ENCODE measurements at places on chromosomes 5 and 9.

DNA sequence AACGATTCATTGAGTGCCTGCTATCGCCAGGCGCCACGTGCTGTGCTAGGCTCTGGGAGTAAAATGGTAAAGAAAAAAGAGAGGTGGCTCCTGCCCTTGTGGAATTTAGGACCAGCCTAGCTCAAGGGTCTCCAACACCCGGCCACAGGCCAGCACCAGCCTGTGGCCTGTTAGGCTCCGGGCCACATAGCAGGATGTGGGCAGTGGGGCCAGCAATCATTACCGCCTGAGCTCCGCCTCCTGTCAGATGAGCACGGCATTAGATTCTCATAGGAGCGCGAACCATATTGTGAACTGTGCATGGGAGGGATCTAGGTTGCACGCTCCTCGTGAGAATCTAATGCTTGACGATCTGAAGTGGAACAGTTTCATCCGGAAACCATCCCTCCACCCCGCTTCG lies 1.5 kb downstream of the RMRP start:
- no peak for DNase-seq

GRCh38 chr5:1723957-1724821 lies 75.4 kb downstream of the MRPL36 start:
- no peak for DNase-seq

- DNase-seq = no peak
Observed at GRCh38 chr9:110050925-110051355, 157.0 kb downstream of the C9orf152 start.

GRCh38 chr9:132485393-132485792 lies 75.4 kb downstream of the CFAP77 start:
- DNase-seq = no peak

- DNase-seq = no peak
Observed at GRCh38 chr9:118931941-118932340, 437.3 kb downstream of the BRINP1 start.

GRCh38 chr9:137174722-137175293 lies 3.0 kb upstream of the TMEM210 start:
- DNase-seq = no peak

DNA sequence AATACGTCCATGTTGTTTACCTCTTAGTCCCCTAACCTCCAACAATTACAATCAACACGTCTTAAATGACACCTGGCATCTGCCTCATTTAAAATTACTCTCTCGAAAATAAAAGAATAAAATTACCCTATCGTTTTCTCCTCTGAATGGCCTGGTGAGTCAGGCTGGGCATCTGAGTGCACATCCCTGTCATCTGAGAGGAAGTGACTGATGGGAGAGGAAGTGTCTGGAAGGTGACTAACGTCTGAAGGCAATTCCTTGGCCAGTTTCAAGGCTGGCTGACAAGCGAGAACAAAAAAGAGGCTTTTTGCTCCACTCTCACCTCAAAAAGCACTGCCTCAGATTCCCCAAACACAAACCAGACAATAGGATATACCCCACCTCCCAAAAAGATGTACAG lies 57.7 kb downstream of the MAPKAP1 start:
- DNase-seq = no peak

- DNase-seq = no peak
Observed at GRCh38 chr9:92345582-92345981, 19.8 kb downstream of the CENPP start.

DNA sequence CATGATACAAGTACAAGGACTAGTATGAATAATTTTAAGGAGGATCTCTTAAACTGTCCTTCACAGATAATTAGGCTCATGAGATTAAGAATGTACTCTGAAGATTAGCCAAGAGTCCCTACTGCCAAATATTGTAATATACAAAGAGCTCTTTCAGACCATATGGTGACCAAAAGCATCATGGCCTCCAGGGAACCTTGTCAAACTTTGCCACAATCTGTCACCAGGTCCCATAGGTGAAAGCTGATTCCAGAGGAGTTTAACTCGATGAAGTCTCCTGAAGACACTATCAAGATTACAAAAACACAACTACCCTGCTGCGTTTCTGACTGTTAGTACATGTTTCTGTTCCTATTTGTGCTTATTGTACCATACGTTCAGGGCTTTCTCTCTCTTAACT lies 395.4 kb upstream of the ITGA1 start:
- no peak for DNase-seq

GRCh38 chr9:92745331-92745730 lies 19.3 kb downstream of the BICD2 start:
- DNase-seq = no peak

- DNase-seq = no peak
Observed at GRCh38 chr9:20788526-20789451, 104.7 kb downstream of the FOCAD start.

DNA sequence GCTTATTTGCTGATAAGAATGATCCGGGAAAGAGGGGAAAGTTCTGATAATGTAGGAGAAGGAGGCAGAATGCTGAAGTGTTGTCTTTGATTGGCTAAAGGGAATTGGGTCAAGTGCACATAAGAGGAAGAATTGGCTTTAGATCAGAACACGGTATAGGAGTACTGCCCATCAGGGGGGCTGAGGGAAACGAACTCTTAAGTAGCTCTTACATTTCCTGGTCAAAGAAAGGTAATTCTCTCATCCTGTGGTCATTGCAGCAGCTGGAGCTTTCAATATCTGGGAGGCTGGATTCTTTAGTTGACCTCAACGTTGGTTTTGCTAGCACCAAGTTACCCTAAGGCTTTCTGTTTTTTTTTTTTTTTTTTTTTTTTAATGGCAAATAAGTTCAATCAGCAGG lies 178.7 kb upstream of the NR3C1 start:
- DNase-seq = no peak

DNA sequence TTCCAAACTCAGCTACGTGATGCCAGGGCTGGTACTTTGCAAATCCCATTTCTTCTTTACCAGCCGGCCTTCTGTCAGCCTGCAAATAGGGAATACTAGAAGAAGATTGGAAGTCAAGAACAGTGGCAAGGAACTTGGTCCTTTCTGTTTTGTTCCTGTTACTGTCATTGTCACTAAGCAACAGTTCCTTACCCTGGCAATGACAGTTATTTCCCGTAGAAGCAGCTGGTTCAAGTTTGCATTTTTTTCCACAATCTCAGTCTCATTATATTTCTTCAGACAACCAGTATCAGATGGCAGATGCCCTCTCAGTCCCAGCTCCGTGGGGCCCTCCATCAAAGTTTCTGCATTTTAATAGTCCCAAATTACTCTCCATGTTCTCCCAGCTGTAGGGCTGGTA lies 9.1 kb upstream of the C1QTNF2 start:
- no peak for DNase-seq

GRCh38 chr9:101029315-101030085 lies 973 bp downstream of the PLPPR1 start:
- DNase-seq = no peak

- DNase-seq = no peak
Observed at GRCh38 chr5:142319560-142320429, 5.0 kb downstream of the SPRY4 start.

DNA sequence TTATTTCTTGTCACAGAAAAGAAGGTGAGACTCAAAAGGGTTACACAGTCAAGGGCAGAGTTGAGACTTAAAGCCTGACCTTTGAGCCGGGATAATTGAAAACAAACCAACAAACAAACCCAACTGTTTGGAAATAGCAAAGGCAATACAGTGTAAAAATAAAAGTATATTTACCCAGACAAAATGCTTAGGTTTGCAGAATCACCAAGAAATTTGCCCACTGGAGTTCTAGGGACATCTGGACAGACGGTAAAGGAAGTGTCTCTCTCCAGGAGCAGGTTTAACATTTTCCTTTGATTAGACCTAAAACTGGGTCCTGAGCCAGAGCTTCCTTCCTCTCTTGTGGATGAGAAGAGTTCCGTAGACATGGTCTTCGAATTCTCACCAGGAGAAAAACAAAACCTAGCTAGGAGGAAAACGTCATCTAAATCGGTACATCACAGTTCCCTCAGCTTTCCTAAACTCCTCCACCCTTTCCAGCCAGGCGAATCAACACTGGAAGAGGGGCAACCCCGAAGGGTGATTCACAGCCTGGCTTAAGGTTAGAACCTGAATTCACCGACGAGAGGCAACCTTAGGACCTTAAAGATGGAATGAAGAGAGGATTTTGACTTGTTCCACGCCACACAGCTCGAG lies 673 bp downstream of the CDC25C start:
- DNase-seq = no peak

DNA sequence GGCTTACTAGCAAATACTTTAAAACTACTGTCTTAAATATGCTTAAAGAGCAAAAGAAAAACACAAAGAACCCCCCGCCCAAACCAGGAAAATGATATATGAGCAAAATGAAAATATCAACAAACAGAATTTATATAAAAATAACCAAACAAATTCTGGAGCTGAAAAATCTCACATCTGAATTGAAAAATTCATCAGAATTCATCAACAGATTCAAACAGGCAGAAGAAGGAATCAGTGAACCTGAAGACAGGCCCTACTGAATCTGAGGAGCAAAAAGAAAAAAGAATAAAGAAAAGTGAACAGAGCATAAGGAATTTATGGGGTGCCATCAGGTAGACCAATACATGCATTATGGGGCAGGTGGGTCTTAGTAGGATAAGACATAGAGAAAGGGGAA lies 49.8 kb upstream of the SPTLC1 start:
- DNase-seq = no peak

GRCh38 chr5:143084407-143084806 lies 314.2 kb downstream of the ARHGAP26 start:
- no peak for DNase-seq

GRCh38 chr9:29214154-29214689 lies 1640.9 kb upstream of the C9orf72 start:
- no peak for DNase-seq

DNA sequence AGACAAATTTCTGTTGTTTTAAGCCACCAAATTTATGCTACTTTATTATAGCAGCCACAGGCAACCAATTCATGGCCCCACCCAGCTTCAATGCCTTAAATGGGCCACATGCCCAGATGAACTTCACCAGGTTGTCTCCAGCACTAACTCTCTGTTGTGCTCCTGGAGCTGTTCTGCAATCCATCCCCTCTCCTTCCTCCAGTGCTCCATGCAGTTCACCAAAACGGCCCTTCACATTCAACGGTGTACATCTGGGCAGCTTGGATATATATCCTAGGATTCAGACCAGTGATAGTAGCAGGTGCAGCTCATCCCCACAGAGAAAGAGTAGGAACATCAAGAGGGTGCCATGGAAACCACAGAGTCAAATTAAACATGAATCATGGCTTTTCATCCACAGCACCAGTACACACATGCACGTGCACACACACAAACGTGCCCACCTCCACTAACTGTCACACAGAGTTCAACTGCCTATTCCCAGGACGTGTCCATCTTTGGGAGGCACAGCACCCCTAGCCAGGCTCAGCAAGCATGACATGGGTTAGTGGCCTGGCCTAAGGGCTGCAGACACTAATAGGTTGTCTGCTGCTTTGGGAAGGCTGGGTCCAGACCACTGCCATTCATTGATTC lies 134.5 kb downstream of the MED10 start:
- no peak for DNase-seq

- no peak for DNase-seq
Observed at GRCh38 chr9:124239249-124240073, 18.3 kb upstream of the NEK6 start.

DNA sequence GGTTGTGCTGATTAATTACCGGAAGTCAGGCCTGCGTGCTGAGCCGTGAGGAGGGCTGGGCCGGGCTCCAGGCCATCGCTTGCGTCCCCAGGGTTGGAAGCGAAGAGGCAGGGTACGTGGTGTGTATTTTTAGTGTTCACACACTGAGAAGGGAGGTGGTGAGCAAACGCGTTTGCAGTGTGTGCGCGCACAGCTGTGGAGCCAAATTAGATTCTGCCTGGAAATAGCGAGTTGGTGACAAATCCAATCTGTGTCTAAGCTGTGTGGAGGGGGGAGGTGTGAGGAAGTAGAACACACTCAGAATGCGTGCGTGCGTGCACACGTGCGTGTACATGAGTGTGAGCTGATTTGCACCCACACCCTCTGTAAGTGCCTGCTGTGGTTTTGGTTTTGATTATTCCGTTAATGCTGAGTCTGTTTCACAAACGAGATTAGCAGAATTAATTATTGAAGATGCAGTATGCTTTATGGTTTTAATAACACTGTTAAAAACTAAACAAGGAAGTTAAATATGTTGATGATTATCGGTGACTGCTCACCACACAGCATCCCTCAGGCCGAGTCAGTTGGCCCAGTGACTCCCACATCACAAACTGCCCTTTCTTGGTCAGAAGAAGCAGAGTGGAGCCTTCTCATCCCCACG lies 111.8 kb upstream of the FCN2 start:
- no peak for DNase-seq

DNA sequence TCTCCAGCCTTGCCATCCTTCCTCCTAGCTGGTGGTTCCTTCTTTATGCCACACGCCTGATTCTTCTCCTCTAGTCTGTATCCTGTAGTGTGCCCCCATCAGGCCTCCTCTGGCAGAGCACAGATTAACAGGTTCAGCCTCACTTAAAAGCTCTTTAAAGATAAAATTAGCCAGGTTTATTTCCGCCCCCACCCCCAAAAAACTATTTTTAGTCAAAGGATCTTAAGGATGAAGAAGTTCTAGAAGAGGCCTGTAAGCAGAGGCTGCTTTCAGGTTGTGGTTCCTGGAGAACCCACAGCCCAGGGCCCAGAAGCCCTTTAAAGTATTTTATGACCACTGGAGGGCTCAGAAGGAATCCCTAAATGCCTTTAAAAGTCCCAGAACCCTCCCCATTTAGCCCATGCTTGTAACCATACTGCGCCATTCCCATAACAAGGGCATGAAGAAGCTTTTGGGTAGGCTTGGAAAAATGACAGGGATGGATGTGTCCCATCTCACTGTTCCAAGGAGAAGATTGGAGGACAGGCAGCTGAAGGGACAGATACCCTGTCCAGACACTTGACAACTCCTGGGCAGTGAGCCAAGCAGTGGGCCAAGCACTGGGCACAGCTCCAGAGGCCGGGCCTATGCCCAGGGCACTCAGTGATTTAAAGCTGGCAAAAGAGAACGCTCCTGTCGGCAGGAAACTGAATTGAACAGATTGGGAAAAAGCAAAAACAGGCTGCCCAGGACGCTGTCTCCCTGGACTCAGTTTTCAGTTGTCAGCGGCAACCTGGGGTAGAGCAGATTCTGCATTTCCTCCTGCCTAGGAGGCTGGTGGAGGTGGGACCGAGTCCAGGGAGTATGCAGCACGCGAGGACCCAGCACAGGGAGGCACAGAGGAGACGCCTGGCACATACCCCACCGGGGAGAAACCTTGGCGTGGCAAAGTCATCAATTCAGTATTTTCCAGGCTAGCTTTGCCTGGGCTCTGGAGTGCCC lies 106.3 kb upstream of the SSBP2 start:
- DNase-seq = no peak

- no peak for DNase-seq
Observed at GRCh38 chr5:136656811-136657210, 291.5 kb upstream of the TRPC7 start.

GRCh38 chr5:86749841-86750240 lies 132.1 kb downstream of the COX7C start:
- DNase-seq = no peak

- no peak for DNase-seq
Observed at GRCh38 chr5:148640471-148640870, 13.9 kb downstream of the HTR4 start.

GRCh38 chr5:35908228-35908627 lies 30.2 kb downstream of the CAPSL start:
- DNase-seq = no peak

- DNase-seq = no peak
Observed at GRCh38 chr9:34884747-34885189, 73.3 kb upstream of the PHF24 start.

Data from stimulated activated CD8-positive, alpha-beta memory T cell treated with anti-CD3 and anti-CD28 coated beads, Interleukin-2, amount 100 ng/mL, for 1 hour (primary cell).